RPMI8226 (cell line): ENCODE measurements at places on chromosomes 1 and 21.

GRCh38 chr1:1320666-1321448 lies 3.6 kb downstream of the INTS11 start:
- no peak for DNase-seq

GRCh38 chr21:31397515-31397926 lies 53.5 kb upstream of the TIAM1 start:
- DNase-seq: no peak

GRCh38 chr1:71492298-71493041 lies 411.6 kb upstream of the ZRANB2 start:
- no peak for DNase-seq

DNA sequence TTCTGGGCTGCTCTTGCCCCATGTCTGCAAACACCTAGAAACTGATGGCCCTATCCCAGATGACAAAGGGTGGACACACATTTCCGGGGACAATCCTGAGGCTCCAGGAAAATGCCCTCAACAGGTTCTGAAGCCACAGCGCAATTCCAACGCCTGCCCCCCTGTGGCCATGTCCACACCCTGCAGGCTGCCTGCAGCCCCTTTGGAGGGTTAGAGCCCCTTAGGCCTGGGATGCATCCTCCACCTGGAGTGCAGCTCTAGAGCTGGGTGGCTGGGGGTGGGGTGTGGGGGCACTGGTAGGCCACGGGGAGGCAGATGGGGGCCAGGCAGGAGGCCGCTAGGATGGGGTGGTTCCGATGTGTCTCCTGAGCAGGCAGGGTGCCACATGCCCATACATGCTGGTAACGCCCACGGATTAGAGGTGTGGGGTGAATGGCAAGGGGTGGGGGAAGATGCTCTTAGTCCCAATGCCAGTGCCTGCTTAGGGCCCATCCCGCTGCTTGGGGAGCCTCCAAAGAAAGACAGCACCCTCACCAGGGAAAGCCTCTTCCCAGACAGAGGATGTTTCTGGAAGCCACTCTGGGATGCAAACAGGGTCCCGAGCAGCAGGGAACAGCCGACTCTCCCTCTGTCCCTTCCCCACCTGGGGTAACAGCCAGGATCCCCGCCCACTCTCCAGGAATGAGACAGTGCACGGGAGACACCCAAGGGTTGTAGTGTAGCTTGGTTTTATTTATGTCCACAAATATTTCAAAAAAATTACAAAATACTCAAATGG lies 34.0 kb downstream of the SLC45A1 start:
- peak; percentile 36 for DNase-seq

DNA sequence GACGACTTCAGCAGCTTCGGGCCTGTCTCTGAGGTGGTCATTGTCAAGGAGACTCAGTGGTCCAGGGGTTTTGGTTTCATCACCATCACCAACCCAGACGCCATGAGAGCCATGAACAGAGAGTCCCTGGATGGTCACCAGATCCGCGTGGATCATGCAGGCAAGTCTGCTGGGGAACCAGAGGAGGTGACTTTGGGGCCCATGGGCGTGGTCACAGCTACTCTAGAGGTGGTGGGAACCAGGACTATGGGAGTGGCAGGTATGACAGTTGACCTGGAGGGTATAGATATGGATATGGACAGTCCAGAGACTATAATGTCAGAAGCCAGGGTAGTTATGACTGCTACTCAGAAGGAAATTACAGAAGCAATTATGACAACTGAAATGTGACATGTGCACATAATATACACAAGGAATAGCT lies 19.3 kb upstream of the METTL13 start:
- DNase-seq: no peak

- peak; percentile 81 for DNase-seq
Measured at GRCh38 chr1:47725992-47726855, 271.0 kb downstream of the TRABD2B start.

DNA sequence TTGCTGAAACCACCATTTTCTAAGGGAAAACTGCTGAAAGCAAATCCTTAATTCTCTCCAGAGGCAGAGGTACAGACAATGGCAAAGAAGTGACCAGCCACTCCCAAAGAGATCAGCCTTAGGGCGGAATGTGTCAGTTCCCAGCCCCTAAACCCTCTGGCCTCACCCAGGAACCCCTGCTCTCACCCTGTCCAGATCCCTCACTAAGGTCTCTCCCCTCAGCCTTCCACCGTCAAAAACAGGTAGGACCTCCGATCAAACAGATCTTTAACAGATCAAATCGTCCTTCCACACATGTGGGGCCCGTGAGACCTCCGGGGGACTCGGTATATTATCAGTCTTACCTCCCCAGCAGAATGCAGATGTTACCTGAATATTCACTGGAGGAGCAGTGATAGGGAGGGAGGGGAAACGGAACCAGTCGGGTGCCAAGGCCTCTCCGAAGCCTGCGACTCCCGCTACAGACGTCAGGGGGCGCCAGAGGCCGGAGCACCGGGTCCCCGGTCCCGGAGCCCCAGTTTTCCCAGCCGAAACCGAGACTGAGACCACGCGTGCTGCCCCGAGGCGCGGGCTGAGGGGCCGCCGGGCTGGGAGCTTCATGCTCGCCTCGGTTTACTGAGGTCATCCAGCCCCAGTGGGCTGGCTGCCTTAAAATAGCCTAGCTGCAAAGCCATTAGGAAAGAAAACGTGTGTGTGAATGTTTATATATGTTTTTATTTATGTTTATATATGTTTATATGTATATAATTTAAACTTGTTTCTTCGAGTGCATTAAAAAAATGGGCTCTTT lies 23.6 kb downstream of the GPA33 start:
- peak; percentile 79 for DNase-seq

- no peak for DNase-seq
Measured at GRCh38 chr1:188669728-188670382, 1807.8 kb downstream of the BRINP3 start.

GRCh38 chr1:233182587-233182986 lies 112.9 kb downstream of the PCNX2 start:
- DNase-seq: no peak

- peak; percentile 51 for DNase-seq
Measured at GRCh38 chr1:229226796-229227195, 44.1 kb upstream of the RAB4A start.

DNA sequence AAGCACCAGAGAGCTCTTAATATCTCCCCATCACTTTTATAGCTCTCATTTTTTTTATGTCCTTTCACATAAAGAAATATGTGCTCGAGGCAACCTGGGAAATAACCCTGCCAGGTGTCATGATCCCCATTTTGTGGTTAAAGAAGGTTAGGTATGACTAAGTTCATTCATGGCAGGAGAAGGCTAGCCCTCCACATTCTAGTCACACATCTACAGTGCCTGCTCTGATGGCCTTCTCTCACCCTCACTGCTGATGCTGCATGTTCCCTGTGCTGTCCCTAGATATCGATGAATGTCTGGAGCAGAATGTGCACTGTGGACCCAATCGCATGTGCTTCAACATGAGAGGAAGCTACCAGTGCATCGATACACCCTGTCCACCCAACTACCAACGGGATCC lies 187.5 kb downstream of the TPR start:
- DNase-seq: no peak

GRCh38 chr1:25004355-25004754 lies 74.3 kb upstream of the RUNX3 start:
- no peak for DNase-seq

DNA sequence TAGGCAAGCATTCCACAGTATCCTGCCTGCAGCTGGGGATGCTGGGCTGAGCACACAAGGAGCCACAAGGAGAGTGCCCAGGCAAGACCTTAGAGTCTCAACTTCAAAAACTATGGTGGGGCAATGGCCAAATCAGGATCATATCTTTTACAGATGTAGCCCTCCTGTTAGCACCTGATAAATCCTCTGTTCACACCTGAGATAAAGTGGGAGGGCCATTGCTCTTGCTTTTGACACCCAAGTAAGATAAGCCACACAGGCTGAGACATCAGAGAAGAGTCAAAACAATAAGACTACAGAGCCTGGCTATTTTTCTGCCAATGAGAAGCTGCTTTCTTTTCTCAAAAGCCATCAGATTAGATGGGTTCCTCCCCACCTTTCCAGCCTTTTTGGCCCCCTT lies 148.9 kb downstream of the AJAP1 start:
- DNase-seq: no peak

- no peak for DNase-seq
Measured at GRCh38 chr21:31111093-31111492, 72.8 kb upstream of the KRTAP19-8 start.

DNA sequence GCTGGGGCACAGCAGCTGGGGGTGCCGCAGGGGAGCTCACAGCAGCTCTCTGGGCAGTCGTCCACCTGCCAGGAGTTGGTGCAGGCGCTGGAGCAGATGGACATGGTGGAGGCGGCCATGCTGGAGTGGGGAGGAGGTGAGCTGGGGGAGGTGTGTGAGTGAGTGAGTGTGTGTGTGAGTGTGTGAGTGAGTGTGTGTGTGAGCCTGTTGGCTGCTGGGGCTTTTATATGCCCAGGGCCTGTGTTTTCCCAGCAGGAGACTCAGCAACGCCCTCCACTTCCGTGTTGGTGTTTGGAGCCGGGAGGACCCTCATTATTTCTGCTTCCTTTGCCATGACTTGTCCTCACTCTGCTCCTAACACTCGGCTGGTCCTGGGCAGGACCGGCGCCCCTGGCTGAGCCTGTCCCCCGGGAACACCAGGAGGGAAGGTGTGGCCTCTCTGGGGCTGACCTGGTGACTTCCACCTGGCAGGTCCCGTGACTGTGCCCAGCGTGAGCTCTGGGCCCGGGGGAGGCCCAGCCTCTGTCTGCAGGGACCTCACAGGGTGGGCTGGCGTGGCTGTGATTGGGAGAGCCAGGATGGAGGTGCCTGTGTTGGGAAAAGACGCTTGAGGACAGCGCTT lies at the start of gene KRTAP10-2:
TSS of gene KRTAP10-2 (minus strand) at position 166 of the 622 bp plus-strand sequence. CDS start at position 119, 47 bp downstream.
- no peak for DNase-seq

DNA sequence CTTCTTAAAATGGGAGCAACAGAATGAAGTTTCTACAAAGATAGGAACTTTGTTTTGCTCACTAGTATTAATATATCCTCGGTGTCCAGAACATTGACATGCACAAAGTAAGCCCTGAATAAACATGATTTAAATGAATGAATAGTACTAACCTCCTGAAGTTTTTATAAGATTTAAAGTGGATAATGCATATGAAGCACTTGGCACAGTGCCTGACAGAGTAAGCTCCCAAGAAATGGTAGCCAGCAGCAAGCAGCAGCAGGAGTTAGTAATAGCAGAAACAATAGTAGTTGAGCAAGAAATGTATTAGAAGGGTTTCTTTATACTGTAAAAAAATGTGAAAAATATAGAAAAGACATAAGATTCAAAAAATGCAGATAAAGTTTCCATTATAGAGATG lies 258.1 kb upstream of the C1orf87 start:
- DNase-seq: no peak

DNA sequence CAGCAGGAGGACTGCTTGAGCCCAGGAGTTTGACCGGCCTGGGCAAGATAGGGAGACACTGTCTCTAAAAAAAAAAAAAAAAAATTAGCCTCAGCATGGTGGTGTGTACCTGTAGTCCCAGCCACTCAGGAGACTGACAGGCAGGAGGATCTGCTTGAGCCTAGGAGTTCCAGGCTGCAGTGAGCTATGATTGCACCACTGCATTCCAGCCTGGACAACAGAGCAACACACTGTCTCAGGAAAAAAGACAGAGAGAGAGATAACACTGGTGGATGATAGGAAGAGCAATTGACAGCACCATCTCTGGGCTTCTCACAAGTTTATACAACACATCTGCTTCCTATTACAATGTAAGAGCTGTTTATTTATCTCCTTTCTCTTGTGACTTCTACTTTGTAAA lies 2.4 kb upstream of the RNU11 start:
- DNase-seq: no peak

- no peak for DNase-seq
Measured at GRCh38 chr1:107643766-107644165, 321.2 kb downstream of the VAV3 start.

- DNase-seq: peak; percentile 80
Measured at GRCh38 chr1:66739401-66740157, 12.7 kb upstream of the DYNLT5 start.

DNA sequence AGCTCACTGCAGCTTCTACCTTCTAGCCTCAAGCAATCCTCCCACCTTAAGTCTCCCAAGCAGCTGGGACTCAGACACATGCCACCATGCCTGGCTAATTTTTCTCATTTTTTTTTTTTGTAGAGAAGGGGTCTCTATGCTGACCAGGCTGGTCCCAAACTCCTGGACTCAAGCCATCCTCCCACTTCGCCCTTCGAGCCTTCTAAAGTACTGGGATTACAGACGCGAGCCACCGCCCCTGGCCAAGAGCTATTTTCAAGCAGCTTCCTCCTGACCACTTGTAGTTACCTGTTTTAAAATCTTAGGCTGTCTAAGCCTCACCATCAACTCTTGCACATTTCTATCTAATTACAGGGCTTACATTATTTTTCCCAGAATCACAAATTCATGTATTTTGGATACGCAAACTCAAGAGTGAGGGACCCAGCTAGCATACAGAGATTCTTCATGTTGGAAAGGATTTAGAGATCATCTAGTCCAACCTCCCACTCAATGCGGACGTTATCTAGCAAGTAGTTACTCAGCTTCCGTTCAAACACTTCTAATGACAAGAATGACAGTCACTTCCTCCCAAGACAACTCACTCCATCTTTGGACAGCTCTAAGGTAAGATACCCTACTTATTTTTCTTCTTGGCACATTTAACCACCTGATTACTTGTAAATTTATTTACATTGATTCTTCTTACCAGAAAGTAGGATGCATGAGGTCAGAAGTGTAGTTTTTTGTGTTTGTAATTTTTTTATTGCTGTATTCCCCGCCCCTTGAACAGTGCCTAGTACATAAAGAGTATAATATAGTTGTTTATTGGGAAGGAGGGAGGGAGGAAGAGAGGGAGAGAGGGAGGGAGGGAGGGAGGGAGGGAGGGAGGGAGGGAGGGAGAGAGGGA lies 65.4 kb downstream of the LUZP1 start:
- no peak for DNase-seq
